ENCODE measurements at places on chromosomes 3 and 15.

- no peak for DNase-seq
Observed at GRCh38 chr15:40150163-40150925, 10.5 kb upstream of the BUB1B start.

DNA sequence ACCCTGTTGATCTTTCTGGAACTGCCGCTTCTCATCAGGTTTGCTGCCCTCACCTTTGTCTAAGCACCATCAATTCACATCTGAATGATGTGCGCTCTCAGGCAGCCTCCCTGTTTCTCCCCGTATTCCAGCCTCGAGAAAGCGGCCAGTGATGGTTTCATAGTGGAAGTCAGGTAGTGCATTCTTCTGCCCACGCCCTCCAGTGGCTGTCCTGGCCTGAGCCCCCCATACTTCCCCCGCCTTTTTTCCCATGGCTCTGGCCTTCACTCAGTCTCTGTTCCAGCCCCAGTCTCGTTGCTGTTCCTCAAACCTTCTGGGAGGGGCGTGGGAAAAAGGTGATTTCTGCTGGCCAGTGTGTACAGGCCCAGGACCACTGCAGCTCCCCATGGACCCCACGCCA is 101.3 kb downstream of the ASB7 start:
- DNase-seq, result no peak

GRCh38 chr3:42079701-42080452 is 11.3 kb upstream of the TRAK1 start:
- no peak for DNase-seq

DNA sequence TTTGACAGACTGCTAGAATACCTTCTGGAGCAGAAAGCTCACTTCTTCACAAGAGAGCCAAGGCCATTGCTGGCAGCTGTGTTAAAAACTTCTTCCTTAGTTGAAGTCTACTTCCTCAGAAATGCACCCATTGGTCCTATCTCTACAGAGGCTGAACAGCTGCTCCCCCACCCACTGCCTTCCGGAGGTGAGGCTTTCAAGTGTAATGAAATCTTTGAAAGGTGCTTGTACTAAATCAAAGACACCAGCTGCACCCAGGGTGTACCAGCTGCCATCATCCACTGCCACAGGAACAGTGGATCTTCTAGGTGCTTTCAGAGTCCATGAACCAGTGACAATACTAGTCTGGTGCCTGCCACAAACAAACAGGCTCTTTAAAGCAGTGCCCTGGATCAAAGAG is 26.4 kb upstream of the HERC1 start:
- no peak for DNase-seq

GRCh38 chr3:62872318-62872717 is 2.9 kb downstream of the CADPS start:
- no peak for DNase-seq

- DNase-seq, result no peak
Observed at GRCh38 chr3:142210144-142210543, 15.2 kb downstream of the GK5 start.

DNA sequence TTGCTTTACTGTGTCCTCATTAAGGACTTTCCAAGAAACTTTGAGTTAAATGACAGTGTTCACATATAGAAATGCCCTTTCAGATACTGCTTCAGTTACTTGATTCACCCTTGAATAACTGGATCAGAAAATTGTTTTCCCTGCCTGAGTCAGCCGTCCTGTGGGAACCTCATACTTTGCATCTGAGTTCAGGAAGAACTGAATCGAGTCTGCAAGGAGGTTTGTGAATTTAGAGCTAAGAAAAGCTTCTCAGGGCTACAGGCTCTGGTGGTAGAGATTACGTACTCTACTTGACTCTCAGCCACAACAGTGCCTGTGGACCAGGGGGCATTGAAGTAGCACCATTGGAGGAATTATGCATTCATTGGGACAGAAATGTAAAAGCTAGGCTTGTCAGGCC is 252.4 kb upstream of the C2CD4B start:
- no peak for DNase-seq

- no peak for DNase-seq
Observed at GRCh38 chr15:78315686-78316282, 16.4 kb upstream of the SKIC8 start.

GRCh38 chr3:156106721-156107373 is 13.5 kb upstream of the KCNAB1 start:
- DNase-seq, result no peak

DNA sequence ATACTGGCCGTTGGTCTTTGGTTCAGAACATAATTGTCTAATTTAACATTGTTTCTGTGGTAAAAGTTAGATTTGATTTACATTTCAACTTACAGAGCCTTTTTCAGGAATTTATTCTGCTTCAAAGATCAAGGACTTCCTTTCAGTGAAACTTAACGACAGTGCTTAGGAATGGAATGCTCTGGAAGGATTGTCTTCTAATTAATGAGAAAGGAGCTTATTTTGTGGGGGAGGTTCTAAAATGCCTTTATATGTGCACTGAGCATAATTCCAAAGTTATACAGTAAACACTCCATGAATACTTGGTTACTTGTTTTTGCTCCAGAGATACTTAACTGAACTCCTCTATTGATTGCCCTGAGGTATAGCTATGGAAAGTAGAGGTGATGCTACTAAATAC is 75.7 kb downstream of the CACNA1D start:
- no peak for DNase-seq

DNA sequence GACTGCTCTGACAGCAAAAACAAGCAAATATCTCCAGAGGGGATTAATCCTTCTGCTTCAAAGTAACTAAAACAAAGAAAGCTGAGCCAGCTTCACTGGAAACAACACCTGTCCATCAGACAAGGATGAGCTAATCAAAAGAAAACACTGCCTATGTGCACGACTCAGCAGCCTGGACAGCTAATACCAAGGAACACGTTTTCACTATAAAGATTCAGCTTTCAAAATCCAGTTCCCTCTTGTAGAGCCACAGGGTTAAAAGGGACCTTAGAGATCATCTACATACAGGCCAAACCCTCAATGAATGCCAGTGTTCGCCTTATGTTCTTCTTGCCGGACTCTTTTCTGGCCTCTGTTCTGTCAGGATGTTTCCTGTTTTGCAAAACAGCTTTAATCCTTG is 6.9 kb downstream of the TUSC7 start:
- no peak for DNase-seq

- DNase-seq, result no peak
Observed at GRCh38 chr3:66989860-66990696, 8.0 kb upstream of the KBTBD8 start.

GRCh38 chr3:81891055-81891895 is 129.8 kb upstream of the GBE1 start:
- no peak for DNase-seq

GRCh38 chr3:61530355-61530754 is 31.0 kb upstream of the PTPRG start:
- DNase-seq, result no peak

DNA sequence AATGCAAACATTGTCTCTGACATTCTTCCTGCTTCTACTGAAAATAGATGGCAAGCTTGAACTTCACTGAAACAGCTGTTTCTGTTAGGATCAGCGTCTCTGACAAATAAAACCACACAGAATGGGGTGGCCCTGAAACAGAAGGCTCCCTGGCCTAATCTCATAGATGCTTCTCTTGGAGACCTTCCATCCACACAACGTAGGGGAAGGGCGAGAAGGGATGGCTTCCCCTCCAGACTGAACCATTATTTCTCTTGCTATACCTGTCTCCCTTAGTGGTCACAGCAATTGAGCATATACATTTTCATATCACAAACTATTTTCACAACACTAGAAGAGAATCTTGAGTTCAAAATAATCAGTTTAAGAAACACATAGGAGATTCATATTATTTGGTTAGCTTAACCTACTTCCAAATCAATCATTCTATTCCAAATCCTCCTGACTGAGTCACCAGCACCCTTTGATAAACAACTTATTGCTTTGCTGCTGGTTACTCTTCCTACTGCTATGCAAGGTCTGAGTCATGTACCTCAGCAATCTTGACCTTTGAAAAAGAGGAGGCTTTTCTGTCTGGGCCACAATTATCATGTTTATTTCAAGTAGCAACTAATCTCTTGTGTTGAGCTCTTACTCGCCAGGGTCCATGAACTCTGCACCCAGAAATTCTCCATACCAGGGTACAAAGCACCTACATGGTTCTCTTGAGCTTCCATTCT is 45.5 kb downstream of the CBLB start:
- DNase-seq, result no peak

DNA sequence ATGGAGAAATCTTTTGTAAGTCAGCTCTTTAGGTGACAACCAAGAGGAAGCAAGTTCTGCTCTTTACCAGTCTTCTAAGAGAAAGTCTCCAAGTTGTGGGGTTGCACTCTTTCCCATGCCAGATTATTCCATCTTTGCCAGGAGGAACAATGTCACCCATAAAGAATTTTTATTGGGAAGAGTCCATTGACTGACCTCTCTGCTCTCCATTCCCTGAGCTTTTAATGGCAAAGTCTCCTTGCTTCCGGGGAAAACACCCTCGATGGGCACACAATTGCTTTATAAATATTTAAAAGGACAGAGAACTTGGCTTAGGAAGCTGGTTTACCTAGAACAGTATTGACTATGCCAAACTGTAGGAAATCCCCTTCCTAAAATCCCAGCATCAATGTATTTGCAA is 19.9 kb upstream of the UBE2E1 start:
- DNase-seq, result no peak

DNA sequence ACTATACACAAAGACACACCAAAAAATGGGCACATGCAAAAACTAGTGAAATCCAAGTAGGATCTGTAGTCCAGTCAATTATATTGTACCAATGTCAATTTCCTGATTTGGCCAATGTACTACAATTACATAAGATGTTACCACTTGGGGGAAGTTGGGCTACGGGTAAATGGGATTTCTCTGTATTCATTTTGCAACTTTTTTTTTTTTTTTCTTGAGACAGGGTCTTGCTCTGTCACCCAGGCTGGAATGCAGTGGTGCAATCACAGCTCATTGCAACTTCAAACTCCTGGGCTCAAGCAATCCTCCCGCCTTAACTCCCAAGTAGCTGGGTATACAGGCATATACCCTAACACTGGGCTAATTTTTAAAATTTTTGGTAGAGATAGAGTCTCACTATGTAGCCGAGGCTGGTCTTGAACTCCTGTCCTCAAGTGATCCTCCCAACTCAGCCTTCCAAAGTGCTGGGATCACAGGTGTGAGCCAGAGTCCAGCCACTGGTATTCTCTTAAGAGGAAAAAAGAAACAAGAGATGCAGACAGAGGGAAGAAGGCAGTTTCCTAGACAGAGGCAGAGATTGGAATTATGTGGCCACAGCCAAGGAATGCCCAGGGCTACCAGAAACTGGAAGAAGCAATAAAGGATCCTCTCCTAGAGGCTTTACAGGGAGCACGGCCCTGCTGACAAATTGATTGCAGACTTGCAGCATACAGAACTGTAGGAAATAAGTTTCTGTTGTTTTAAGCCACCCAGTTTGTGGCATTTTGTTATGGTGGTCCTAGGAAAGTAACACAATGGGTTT is 33.3 kb downstream of the TFDP2 start:
- DNase-seq, result no peak

GRCh38 chr15:60414016-60414682 is 16.4 kb upstream of the ANXA2 start:
- no peak for DNase-seq

- no peak for DNase-seq
Observed at GRCh38 chr3:154921351-154921750, 158.8 kb upstream of the MME start.

GRCh38 chr3:33238923-33239322 is 20.3 kb upstream of the SUSD5 start:
- no peak for DNase-seq

DNA sequence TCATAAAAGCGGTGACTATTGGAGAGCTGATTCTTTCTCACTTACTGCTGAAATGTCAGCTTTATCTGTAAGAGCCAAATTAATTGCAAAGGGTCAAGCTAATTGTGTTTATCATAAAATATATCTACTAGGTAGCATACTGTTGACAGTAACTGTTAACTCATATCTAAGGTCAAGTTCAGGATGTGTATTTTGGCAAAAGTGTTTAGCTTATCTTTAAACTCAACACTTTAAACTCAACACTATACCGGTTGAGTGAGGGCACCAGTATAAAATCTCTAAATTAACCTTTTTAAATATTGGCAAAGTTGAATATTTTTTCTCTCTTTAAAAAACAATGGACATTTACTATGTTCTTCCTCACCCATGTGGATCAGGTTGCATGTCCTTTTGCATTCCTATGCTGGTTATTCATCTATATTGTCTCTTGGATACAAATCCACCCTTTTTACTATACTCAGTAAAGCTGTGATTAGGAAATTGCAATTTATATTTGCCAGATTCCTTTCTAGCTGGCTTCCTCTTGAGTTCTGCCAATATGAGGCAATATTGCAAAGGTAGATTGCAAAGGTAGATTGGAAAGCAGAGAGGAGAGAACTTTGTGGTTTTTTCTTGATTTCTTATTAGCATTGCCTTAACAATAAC is 344.6 kb upstream of the DCBLD2 start:
- no peak for DNase-seq

GRCh38 chr3:54827056-54827687 is 100.7 kb downstream of the LRTM1 start:
- DNase-seq, result no peak

DNA sequence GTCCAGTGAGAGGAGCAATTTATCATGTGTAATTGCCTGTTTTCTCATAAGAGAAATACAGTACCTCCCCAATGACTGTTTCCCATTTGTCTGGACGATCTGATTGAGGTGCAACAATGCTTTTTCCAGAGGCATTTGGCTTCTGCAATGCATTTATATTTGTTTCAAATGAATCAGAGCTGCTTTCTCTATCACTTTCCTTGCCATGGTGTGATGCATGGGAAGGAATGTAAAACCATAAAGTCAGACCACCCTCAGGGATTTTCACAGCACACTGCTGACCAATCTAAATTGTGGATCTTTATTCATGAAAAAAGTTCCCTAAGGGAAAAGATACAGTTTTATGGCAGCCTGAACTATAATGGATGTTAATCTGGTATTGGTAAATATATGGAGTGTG is 333.0 kb downstream of the ZNF385D start:
- DNase-seq, result no peak

- DNase-seq, result no peak
Observed at GRCh38 chr3:32862247-32862935, 44.6 kb downstream of the TRIM71 start.

- DNase-seq, result no peak
Observed at GRCh38 chr3:4827767-4828166, 151.5 kb upstream of the BHLHE40 start.

All from stimulated activated CD8-positive, alpha-beta memory T cell treated with anti-CD3 and anti-CD28 coated beads, Interleukin-4, amount 100 ng/mL, for 1 hour (primary cell).